Upper lobe of right lung (tissue), 1 donor: ENCODE measurements at places on chromosomes 12 and 14. TPM values are rescaled to one million over a fixed set of nuclear protein-coding genes. Genes with fewer than 3 reads are reported as not detected.

- no peak for DNase-seq
These were observed 130.6 kb downstream of the RALGAPA1 start for GRCh38 chr14:35678403-35679028.

DNA sequence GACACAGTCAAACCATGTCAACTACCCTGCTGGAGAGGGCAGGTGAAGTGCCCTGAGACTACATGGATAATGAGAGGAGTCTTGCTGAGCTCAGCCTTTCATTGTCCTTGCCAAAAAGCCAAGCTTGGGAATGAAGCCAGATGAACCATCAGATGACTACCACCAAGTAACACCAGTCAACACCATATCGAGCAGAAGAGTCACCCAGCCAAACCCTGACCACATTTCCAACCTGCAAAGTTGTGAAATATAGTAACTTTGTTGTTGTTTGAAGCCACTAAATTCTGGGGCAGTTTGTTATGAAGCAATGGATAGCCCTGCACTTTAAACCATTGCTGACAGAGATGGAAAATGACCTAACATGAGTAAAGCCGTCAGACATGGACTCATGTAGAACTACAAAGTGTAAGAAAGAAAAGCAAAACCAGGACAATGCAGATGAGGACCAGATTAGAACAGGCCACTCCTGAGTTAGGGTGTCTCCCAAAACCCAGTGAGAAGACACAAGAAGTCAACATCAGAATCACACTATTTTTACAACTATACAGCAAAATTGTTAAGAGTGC lies 12.5 kb upstream of the CRADD start:
- DNase-seq: no peak

DNA sequence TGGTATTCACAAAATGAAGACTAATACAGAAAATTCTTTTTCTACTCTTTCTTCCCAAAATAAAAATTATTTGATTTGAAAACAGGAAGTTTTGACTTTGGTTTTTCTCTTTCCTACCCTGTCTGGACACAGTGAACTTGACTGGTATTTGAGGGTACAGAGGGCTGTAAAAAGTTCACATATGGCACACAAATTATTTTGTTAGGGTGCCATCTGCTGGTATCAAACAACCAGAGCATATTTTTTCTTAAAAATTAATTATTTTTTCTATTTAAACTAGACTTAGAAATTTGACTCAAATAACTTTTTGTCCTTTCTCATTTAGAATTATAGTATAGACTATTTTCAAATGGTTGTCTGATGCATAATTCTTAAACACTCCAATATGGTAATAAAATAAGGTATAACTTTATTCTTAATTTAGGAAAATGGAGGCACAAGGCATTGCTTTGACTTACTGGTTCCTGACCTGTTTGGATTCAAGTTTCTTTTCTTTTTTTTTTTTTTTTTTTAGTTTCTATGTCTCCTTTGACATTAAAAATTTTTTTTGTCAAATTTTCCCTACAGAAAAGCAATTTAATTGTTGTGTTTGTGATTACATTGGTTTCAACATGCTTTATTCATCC lies 390.6 kb downstream of the PRKD1 start:
- DNase-seq: no peak

- DNase-seq: no peak
These were observed 246.7 kb downstream of the TTC6 start for GRCh38 chr14:37842106-37842505.

DNA sequence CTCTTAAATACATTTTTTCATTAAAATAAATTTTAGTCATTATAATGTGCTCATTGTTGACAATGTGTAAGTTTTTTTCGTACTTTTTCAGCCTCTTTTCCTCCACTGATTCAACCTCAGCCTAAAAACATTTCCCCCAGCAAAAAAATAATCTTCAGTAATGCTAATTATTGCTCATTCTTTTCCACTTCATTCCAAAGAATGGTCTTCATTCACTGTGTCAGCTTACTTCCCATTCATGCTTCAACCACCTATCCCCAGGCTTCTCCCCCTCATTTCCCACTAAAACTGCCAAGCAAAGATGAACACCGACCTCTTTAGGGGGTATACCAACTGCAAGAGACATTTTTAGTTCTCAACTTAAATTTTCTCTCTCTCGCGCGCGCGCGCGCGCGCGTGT lies 2.7 kb upstream of the IPO8 start:
- no peak for DNase-seq

DNA sequence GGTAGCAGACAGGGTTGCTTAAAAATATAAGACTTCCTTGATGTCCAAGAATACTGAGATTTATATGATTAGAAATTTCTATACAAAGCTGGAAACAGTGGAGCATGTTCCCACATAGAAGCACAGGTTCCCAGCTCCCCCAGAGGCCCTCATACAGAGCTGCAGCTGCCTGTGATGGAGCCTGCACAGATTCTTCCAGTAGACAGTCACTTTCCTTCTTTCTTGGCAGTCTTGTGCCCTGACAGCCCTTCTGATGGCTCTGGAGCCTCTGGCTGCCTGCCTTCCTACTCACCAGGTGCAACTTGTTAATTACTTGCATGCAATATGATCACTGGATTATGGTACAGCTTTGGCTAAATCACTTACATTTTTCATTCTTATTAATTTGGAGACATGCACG lies 44.4 kb downstream of the BICD1 start:
- DNase-seq: no peak

DNA sequence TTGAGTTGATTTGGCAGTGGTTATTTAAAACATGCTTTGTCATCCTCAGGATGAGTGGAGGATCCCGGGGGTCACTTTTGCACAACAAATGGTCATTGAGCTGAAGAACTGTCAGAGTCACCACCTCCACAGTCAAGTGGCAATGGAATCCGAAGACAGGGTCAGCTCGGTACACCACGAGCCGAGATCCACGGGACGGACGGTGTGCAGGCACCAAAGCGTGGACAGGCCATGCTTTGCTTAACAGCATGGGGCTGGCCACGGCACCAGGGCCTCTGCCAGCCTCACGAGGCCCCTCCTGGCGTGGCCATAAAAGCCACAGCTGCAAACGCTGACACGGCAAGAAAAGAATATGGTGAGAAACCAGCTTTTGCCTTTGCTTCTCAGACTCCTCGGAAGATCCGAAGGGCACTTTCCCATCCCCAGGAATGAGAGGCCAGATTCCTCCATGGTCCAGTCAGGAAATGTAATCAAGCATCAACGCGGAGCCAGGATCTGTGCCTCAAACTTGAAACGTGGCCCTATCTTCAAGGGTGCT lies 152.2 kb upstream of the DIO3 start:
- DNase-seq: no peak

DNA sequence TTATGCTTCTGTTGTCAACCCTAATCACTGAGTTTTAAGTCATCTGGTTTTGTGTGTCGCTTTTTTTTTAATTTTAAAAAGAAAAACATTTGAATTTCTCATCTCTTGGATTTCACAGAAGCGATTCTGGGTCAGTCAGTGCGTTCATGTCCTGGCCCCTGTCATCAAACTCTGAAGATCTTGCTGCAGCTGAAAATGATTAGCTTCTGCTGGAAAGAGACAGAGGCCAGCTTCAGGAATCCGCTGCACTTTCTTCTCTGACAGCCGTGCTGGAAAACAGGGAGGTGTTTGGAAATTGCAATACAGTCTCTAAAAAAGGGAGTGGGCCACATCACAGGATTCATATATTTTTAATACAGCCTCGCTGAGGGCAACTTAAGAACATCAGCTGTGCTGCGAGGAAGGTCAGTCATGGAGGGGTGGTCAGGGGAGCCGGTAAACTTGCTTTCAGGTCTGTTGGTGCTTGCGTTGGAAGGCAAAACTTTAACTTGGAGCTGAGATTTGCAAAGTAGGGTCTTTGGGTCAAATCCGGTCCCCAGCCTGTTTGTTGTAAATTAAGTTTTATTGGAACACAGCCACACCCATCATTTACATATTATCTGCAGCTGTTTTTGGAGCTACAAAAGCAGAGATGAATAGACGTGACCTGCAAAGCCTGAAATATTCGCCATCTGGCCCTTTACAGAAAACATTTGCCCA lies 190.8 kb downstream of the AACS start:
- DNase-seq: no peak

DNA sequence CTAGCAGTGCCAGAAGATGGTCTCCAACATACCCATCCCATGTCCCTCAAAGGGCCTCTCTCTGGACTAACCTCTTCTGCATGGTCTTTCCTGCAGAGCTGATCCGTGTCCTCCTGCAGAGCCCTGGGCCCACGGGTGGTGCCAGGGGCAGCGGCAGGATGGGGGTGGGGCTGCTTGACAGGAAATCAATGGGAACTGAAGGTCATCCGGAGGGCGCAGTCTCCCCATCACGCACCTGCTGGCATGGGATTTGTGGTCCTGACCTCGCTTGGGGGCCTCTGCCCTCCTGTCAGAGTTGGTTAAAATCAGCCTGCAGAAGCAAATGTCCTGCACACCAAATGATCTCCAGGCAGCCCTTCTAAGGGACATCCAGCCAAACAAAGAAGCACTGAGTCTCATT lies 110.2 kb downstream of the DPF3 start:
- no peak for DNase-seq

DNA sequence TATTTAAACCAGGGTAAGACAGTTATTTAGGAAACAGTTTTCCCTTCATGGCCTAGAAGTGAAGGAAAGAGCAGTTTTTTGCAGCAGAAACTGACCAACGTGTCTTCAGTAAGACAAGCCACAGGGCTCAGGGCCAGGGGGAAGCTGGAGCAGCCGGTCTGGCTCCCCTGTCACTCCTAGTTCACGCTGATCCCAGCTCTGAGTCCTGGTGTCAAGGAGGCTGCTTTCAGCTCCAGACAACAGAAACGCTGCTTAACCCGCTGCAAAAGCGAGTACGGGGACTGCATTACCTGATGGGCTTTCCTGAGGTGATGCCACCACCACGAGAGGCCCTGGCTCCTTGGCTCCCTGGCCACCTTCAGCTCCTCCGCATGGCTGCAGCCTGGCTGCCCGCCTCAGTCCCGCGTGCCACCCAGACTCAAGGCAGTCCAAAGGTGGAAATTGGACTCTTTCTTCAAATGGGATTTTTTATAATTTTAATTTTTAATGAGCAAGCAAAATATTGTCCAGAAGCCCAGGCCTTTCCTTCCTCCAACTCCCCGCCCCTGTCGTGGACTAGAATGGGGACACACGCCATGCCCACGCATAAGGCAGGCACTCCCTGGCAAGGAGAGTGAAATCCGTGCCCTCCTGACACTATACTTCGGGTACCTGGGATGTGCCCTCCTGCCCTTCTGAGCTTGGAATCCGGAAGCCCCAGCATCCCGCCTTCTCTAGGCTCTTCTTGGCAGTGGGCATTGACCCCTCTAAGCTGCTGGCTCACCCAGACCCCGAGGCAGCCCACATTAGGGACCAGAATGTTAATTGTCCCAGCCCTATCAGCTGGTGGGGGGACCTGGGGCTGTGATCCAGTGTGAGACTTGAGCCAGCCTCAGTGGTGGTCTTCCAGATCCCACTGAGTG lies 85.0 kb downstream of the PAPOLA start:
- DNase-seq: no peak

DNA sequence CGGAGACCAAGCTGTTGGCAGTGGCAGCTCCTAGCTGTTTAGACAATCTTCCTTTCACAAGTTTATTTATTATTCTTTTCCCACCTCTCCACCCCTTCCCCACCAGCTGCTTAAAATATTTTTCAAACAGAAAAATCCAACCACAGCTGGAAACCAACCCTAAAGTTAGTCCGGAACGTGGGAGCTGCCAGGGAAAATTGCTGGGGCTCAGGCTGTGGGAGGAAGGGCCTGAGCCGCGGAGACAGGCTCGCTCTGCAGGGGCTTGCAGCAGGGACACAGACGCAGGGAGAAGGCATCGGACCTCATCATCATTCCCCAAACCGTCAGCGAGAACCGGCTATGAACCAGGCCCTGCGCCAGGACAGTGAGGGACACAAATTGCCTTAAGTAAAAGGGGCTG lies 16.1 kb upstream of the TMEM106C start:
- DNase-seq: no peak

GRCh38 chr12:99493197-99493596 lies 154.4 kb upstream of the GARIN6 start:
- DNase-seq: no peak

DNA sequence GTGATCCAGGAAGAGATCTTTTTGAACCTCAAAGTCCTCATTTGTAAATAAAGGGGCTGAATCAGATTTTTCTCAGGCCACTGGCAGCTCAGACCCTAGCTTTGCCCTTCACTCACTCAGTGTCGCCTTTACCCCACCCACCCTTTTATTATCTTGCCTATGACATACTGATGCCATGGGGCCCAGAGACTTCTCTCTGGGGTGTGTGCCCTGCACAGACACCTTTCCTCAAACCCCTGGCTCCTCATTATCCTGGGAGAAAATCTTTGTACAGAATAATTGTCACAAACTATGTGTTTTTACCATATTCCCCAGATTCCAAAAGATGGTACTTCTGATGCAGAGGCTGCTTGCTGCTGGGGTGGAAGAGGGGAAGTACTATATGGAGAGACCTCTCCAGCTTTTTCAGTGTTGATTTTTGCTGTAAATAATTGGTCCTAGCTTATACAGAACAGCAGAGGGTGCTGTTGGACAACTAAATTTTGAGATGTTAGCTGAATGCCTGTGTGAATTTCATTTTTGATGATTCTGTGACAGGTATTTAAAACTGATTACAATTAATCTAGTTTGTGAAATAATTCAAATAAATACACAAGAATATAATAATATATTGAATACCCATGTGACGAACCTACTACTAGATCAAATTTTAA lies 53.9 kb upstream of the DCD start:
- no peak for DNase-seq

DNA sequence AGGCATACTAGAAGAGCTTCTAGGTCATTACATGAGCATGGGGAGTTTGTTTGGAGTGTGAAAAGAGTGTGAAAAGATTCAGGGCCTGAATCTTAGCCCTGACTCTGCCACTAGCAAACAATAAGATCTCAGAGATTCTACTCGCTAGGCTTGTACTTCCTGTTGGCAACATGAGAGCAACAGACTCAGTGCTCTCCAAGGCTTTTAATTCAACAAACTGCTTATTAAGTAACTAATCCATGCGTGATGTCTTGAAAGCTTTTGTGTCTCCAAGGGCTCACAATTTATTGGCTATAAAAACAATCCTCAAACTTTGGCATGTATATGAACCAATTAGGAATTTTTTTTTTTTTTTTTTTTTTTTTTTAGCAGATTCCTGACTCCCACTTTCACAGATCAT lies 105.1 kb downstream of the STXBP6 start:
- DNase-seq: no peak

- DNase-seq: no peak
These were observed 219.8 kb upstream of the ATP2B1 start for GRCh38 chr12:89928467-89928866.

NRDE2 gene
- 22.2 TPM for total RNA-seq

CMTM5 gene
- 0.96 TPM for total RNA-seq

NINJ2 gene
- 23.4 TPM for total RNA-seq
